HepG2 (cell line): ENCODE measurements at places on chromosomes 4 and X.

- H3K4me3 ChIP-seq = no peak overlapping the region
- H3K27ac ChIP-seq = no peak overlapping the region
- no peaks in the 10 kb centered on the region for H3K36me3 ChIP-seq
Measured at GRCh38 chr4:61520681-61521160, 320.6 kb downstream of the ADGRL3 start.

- no peak overlapping the region for H3K27ac ChIP-seq
- H3K4me1 ChIP-seq = no peaks in the 10 kb centered on the region
- H3K27me3 ChIP-seq = no peaks in the 10 kb centered on the region; the same call in 1 of the 2 replicates
- no peak for DNase-seq
- H3K36me3 ChIP-seq = no peaks in the 10 kb centered on the region
Measured at GRCh38 chr4:26568446-26568994, 15.4 kb upstream of the TBC1D19 start.

GRCh38 chr4:70183168-70183939 is 12.2 kb upstream of the ODAM start:
- H3K27me3 ChIP-seq = no peaks in the 10 kb centered on the region
- peak; percentile 75 for DNase-seq
- H3K4me3 ChIP-seq = peak overlapping the region; percentile 13; the same call in 1 of the 2 replicates
- H3K4me1 ChIP-seq = peaks cover 73% of the 10 kb centered on the region

- H3K4me1 ChIP-seq = no peaks in the 10 kb centered on the region
- H3K36me3 ChIP-seq = no peaks in the 10 kb centered on the region
- DNase-seq = no peak
- no peak overlapping the region for H3K4me3 ChIP-seq
- no peak overlapping the region for H3K27ac ChIP-seq
Measured at GRCh38 chr4:131366714-131367113, 1782.4 kb upstream of the PCDH10 start.

DNA sequence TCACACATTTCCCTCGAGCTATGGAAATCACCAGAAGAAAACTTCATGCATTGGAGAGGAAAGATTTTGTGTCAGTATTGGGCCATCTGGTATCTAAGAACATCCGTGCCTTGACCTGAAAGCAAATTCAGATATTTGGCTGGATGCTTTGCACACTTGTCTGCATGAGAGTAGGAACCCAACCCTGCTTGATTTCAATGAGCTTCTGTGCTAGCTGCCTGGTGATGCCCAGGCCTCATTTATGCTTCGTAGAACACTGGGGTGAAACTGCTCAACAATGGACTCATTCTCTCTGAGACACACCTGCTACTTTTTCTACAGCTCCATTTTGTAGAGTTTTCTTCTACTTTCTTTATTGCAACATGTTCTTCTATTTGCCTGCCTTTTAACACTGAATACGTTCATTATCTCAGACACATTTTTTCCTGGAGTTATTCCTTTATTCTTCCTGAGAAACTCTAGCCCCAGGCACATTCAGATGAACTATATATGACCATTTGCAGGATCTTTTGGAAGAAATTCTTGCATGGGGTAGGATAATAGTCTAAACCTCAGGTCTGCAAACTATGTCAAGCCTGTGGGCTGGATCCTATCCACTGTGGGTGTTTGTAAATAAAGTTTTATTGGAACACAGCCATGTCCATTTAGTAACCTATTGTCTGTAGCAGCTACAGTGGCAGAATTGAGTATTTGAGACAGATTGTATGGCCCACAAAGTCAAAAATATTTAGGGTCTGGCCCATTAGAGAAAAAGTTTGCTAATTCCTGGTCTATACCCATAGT is 83.8 kb upstream of the CLCN4 start:
- H3K27ac ChIP-seq = no peak overlapping the region
- H3K4me3 ChIP-seq = no peak overlapping the region
- H3K4me1 ChIP-seq = peaks cover 19% of the 10 kb centered on the region
